Fibroblast of skin of left biceps (primary cell): ENCODE measurements at places on chromosomes 13 and 19.

GRCh38 chr19:30887042-30887441 is 462.2 kb downstream of the TSHZ3 start:
- no peak for DNase-seq

DNA sequence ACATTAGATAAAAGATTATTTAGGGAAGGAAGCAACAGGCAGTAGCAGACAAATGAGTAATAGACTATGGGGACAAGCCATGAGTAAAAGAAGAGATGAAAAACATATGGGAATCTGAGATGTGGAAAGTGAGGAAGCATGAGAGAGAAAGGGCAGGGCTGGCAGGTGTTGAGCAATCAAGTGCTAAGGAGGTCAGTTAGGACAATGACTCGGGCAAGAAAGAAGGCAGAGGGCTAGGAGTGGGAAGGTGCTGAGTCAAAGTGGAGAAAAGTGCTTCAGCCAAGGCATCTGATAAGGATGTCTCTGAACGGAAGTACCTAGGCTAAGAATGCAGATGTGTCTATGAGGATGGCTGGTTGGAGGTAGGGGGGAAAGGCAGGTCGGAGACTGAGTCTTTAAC is 291.9 kb upstream of the HTR2A start:
- no peak for DNase-seq

GRCh38 chr19:11699931-11700794 is 38.6 kb downstream of the ZNF823 start:
- no peak for DNase-seq

DNA sequence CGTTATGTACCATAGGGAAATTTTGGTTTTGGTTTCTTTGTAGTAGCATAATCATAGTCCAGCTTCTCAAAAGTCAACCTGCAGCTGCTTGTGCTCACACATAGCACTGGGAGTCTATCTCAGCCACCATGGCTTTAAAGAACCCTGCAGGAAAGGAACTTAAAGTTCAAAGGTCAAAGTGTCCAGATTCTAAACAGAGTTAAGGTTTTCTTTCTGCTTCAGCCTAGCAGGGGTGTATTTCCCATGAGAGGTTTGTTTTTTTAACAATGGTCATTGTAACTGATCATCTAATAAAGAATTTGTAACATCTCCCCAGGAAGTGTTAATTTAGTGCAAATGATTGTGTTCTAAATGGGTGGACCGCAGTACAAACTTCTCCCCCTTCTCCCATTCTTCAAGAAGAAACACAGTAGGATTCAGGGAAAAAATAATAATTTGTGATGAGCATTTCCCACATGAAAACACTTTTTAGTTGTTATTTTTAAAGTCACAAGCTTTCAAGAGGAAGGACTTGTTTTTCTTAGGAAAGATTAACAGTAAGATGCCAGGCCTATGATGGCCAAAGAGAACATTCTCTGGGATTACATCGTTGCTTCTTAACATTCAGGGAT is 168.0 kb downstream of the EFNB2 start:
- DNase-seq, result no peak

GRCh38 chr13:71801165-71801760 is 65.7 kb downstream of the DACH1 start:
- no peak for DNase-seq

- DNase-seq, result no peak
Measured at GRCh38 chr13:26457212-26457611, 100.3 kb upstream of the WASF3 start.

DNA sequence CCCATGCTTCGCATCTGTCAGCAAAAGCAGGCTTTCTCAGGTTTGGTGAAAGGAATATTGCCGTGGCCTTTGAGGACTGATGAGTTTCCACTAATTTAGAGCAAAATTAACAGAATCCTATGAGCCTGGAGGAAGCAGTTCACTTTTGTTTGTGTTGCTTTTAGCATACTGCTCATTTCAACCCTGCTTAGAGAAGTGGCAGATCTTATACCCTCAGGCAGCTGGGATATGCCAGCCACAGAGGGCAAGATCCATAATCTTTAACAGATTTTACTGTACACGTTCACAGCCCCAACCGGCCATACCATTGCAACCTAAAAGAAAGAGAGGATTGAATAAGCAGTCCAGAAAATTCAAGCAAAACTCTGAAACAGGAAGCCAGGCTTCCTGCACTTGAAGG is 60.5 kb downstream of the COL4A2 start:
- DNase-seq, result no peak

DNA sequence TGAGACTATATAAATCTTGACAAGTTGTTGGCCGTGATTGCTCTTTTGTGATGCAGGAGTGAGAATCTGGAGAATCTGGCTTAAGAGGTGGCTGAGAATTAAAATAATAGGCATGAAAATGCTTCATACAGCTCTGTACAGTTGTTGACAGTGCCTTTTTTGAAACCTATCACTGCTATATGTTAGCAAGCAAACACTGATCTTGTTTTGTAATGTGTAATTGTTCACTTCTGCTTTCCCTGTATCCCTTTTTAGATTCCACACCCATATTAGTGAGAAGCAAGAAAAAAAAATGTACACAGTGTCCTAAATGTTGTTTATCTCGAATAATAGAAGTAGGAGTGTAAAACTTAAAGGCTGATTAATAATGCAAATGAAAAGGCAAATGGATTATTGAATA is 31.1 kb downstream of the ITM2B start:
- DNase-seq, result no peak

GRCh38 chr19:4232614-4233281 is 3.4 kb downstream of the EBI3 start:
- DNase-seq, result no peak

- DNase-seq, result no peak
Measured at GRCh38 chr19:55927991-55928390, 4.1 kb downstream of the NLRP13 start.

- DNase-seq, result no peak
Measured at GRCh38 chr13:75263741-75264407, 218.1 kb downstream of the TBC1D4 start.

GRCh38 chr13:97116754-97117153 is 105.4 kb upstream of the MBNL2 start:
- DNase-seq, result no peak

GRCh38 chr13:26618726-26619125 is 61.2 kb downstream of the WASF3 start:
- no peak for DNase-seq

- DNase-seq, result no peak
Measured at GRCh38 chr13:113747291-113747833, 11.7 kb upstream of the TMEM255B start.

- DNase-seq, result no peak
Measured at GRCh38 chr13:43408274-43408673, 378.5 kb downstream of the ENOX1 start.

DNA sequence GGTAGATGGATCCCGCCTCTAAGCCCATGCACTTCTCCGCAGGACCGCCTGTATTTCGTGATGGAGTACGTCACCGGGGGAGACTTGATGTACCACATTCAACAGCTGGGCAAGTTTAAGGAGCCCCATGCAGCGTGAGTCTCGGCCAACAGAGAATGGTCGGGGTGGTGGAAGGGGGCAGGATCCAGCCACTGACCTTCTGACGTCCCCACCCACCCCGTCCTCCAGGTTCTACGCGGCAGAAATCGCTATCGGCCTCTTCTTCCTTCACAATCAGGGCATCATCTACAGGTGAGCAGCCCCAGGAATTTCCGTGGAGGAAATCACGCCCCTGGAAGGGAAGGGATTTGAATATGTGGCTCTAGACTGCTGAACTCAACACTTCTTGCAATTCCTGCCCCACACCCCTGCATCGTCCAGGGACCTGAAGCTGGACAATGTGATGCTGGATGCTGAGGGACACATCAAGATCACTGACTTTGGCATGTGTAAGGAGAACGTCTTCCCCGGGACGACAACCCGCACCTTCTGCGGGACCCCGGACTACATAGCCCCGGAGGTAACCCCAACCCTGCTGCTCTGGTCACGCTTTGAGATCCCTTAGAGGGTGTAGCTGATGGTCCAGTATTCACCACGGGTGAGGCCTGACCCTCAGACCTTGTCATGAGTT is 8.8 kb upstream of the CACNG7 start:
- DNase-seq, result no peak

- no peak for DNase-seq
Measured at GRCh38 chr13:84455143-84455905, 573.0 kb upstream of the SLITRK1 start.

GRCh38 chr19:55358943-55359908 is 3.8 kb downstream of the GARIN5B start:
- no peak for DNase-seq

DNA sequence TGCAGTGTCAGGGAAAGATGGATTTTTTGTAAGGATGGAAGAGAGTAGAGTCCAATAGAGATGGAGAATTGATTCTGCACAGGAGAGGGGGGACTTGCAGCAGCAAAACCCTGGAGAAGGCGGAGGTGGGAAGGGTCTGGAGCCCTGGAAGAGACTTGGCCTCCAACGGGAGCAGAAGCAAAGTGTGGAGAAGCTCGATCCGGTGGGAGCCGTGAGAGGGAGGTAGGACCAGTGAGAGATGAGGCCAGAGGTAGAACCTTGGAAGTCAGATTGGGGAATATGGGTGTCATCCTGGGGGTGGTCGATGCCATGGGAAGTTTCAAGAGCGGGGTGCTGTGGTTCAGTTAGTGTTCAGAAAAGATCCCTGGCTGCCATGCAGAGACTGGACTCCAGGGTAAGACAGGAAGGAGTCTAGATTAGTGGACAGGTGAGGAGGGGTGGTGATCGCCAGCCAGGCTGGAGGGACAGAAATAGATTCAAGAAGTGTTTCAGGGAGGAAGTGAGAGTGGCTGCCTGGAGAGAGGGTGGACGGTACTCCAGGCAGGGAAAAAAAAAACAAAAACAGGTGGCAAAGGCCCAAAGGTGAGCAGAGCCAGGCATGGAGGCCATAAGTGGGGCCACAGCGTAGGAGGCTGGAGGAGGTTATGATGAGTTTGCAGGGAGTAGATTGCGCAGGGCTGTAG is 2.6 kb downstream of the PPP5C start:
- no peak for DNase-seq

DNA sequence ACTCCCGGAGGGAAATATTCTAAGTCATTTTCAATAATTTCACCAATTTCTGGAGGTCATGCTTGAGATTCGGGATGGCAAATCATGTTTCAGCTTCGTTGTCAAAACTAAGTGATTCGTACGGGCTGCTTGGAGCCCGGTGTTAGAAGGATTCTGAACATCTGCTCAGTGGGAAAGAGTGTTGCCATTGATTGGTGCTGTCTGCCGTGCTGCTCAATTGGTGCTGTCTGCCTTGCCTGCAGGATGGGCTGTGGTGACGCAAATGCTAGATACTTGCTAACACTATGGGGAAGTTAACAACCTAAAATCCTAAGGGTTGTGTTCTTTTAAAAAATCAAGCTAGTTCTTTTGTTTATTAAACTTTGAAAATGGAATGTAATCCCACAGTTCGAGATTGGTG is 17.3 kb upstream of the CACNG8 start:
- DNase-seq, result no peak

DNA sequence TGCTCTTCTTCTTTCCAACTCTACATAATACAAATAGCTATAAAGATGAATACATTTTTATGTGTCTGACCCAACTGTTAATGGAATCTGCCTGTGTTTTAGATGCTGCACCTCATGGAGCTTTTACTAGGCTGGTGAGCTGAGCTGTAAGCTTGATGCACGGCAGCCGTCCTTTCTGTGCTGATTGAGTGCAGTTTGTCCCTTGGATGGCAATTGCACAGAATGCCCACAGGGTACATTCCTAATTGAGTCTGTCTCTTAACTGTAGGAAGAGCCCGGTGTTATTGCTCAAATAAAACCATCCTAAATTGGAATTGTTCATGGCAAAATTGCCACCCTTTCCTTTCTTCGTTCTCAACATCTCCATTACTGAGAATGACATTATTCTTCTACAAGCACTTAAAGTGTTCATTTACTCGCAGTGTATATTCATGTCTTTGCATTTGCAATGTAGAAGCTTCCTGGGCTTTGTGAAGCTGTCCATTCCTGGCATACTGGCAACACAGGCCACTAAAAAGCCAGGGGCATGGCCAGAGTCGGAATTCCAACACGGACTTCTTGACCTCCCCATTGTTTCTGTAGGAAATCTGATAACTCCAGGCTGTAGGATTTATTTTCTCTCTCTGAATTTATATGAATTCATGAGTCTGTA is 85.8 kb downstream of the SLC10A2 start:
- no peak for DNase-seq

GRCh38 chr19:36686365-36687213 is 823 bp upstream of the ZNF567 start:
- no peak for DNase-seq

GRCh38 chr19:51480590-51480989 is 2.3 kb downstream of the CEACAM18 start:
- no peak for DNase-seq

DNA sequence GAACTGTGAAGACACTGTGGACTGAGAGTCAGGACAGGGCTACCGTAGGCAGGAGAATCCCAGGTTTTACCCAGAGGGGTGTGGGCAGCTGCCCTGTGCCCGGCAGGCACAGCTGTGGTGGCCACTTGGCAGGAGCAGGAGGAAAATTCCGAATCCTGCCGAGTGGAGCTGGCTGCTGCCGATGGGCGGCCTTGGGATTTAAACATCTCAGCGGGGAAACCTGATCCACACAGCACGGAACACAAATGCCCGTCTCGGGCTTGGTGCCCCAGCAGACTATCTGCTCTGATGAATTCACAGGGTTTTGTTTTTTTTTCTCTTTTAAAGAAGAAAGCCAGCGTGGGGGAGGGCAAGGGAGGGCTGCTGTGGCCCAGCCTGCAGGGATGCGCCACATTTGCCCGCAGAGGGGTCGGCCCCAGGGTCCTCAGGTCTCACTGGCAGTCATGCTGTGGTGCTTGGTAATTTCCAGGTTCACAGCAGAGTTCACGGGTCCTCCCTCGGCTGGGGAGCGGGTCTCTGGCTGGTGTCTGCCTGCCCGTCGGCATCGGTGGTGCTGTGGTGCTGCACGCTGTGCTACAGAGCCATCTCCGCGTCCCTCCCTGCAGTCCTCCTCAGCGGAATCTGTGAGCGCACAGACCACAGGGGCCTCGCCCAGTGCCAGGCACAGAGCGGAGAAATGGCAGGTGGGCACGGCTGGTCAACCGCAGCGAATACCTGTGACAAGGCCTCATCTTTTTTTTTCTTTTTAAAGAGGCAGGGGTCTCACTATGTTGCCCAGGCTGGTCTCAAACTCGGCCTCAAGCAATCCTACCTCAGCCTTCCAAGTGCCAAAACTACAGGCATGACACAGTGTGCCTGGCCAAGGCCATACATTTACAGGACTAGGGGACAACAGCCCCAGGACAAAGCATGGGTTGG is 28.1 kb downstream of the MPND start:
- DNase-seq, result no peak
